ENCODE measurements at places on chromosomes 4 and X. TPM values are rescaled to one million over a fixed set of nuclear protein-coding genes. Genes with fewer than 3 reads are reported as not detected.

DNA sequence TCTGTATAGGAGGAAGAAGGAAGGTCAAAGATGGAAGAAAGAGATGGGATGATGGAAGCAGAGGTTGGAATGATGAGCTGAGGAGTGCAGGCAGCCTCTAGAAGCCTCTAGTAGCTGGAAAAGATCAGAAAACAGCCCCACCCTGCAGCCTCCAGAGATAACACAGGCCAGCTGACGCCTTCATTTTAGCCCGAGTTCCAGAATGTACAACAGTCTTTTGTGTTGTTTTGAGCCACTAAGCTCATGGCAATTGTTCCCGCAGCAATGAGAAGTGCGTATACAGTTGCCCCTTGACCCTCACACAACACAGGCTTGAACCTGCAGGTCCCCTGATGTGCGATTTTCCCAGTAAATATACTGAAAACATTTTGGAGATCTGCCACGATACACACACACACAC is 72.0 kb downstream of the WFS1 start:
- no peak for DNase-seq

GRCh38 chrX:41802958-41803357 is 79.0 kb downstream of the GPR82 start:
- no peak for DNase-seq

The MEPE gene
- not detected for polyA plus RNA-seq

GRCh38 chr4:165070560-165070959 is 16.9 kb downstream of the TRIM75 start:
- no peak for DNase-seq

GRCh38 chr4:20194123-20195013 is 57.3 kb upstream of the SLIT2 start:
- peak; percentile 14 for DNase-seq

- peak; percentile 29 for DNase-seq
Measured at GRCh38 chr4:143207555-143207954, 22.8 kb downstream of the USP38 start.

- DNase-seq, result no peak
Measured at GRCh38 chrX:1679238-1679637, 64.4 kb downstream of the ASMT start.

- no peak for DNase-seq
Measured at GRCh38 chr4:146585761-146586333, 52.8 kb upstream of the POU4F2 start.

DNA sequence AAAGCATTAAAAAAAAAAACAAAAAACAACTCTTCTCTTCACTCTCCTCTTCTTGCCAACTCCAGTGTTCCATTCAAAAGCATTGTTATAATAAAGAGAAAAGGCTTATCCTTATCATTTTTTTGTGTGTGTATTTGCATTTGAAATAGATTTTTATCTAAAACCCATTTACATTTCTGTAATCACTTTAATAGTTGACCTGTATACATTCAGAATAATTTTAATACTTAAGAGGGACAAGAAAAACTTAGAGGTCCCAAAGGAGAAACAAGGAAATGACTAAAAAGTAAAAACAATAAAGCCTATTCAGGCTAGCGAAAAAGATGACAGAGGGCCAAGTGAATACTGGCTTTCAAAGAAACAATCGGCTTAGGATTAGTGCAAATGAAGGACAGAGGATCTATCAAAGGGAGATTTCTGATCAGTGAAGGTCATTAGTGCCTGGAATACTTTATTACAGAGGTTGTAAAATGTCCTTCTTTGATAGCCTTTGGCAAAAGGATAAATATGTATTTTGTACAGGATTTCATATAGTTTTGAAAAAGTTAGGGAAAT is 808.3 kb downstream of the RPA4 start:
- no peak for DNase-seq

GRCh38 chr4:59503731-59504130 is 1696.4 kb upstream of the ADGRL3 start:
- DNase-seq, result no peak

GRCh38 chr4:128590773-128591172 is 218.7 kb upstream of the JADE1 start:
- peak; percentile 64 for DNase-seq

The DGKK gene
- not detected for polyA plus RNA-seq

The CXCL5 gene
- 0.15 TPM for polyA plus RNA-seq

The PGRMC1 gene
- polyA plus RNA-seq, result 75.5 TPM

GRCh38 chr4:168633496-168633895 is 136.6 kb downstream of the PALLD start:
- no peak for DNase-seq

The RPS6KA6 gene
- 5.2 TPM for polyA plus RNA-seq

DNA sequence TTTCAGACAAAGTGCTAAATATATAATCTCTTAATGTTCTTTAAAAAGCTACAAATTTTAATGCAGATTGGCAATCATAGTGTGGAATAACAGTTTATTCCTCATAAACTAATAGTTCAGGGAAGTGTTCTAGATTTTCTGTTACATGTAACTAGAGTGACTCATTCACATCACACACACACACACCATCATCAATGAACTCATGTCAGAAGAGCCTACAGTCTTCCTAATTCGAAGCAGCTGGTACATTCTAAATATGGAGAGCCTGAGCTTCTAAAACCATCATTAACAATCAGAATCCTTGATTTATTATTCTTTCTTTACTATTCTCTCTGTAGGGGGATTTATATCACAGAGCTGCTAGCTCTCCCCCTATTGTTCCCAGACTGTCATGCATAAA is 49.6 kb downstream of the DKK2 start:
- DNase-seq, result no peak

DNA sequence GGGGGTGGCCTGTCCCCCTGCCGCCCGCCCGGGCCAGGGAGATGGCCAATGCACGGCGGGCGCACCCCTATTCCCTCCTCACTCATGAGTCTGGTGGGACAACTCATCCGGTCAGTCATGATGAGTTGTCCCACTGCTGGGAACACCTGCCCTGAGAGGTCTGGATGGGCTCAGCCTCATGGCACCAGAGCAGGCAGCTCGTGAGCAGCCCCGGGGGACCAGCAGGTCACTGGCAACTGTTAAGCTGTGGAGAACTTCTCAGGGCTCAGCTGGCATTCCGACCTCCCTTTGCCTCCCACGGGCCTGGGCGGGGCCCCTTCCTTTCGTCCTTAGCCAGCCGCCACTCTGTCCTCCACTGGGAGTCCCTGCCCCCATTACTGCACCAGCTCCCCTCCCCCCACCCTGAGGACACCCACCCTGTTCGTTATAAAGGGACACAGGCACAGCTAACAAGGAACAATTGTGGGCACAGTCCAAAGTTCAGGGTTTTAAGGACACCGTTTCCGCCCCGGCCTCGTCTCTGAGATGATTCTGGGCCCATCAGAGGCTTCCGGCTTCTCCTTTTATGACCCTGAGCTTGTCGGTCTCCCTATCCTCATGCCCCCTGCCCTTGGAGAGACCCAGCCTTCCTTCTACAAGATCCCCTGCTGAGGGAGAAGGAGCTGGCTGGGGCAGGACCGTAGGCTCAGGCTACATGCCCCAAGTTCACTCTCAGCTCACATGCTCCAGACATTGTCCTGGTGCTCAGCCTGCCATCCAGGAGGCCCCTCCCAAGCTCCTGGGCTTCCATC is 14.6 kb upstream of the KIAA0232 start:
- DNase-seq, result no peak

The CCDC120 gene
- 4.6 TPM for polyA plus RNA-seq

DNA sequence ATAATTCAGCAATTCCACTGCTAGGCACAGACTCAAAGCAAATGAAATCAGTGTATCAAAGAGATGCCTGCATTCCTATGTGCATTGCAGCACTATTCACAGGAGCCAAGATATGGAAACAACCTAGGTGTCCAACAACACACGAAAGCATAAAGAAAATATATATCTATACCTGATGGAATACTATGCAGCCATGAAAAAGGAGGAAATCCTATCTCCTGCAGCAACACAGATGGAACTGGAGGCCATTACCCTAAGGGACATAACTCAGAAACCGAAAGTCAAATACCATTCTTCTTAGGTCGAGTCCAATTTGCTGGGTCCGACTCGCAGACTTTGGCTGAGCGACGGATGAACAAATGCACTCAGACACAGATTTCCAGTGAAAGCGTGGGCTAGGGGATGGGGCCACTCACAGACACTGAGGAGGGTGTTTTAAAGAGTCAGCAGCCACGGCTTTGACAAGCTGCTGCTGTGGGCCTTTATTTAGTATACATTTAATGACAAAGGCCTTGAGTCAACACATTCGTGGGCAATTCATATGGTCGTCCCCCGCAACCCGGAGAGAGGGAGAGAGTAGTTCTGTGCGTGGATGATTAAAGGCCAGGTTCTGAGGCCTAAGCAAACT is 93.8 kb downstream of the DHRSX start:
- no peak for DNase-seq

DNA sequence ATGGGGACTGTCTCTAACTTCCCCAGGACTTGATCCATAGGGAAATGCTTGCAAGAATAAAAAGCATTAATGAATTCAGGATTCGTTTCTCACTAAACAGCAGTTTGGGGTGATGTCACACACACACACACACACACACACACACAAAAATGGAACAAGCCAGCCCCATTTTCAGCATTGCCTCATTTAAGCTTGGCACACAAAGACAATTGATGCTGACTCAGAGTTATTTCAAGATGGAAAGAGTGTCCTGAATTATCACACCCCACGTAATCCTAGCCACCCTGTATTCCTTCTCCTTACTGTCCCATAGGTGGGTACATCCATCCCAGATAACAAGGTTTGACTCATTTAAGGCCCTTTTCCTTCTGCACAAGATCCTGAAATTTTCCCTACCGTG is 345.1 kb upstream of the HS3ST1 start:
- DNase-seq, result no peak

DNA sequence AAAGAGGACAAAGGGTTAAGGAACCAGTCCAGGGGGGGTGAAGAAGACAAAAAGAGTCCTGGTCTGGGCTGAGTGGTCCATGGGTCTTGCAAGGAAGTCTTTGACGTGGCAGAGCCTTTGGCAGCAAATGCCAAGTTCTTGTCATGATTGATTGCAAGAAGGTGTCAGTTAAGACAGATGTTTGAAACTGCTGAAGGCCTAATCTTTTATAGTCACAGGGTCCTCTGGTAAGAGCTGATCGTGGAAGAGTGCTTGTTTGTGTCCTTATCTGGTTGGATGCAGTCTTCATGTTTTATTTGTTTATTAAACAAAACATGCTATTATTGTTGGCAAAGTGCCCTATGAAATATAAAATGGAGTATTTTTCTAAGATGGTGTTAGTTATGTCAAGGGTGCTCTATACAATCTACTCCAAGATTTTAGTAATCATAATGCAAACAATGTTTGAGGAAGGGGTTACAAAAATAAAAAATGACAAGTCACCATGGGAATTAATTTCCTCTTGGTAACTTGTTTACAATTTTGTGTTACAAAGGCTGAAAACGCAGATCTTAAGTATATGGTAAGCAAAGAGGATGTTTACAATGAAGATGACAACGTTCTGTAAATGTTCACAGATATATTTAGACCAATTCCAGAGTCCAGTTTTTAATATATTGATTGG is 85.9 kb downstream of the MAGED4 start:
- no peak for DNase-seq

The HSFX1 gene
- polyA plus RNA-seq, result 2.1 TPM

The MAGEA2 gene
- not detected for polyA plus RNA-seq

The SSX2B gene
- polyA plus RNA-seq, result not detected

DNA sequence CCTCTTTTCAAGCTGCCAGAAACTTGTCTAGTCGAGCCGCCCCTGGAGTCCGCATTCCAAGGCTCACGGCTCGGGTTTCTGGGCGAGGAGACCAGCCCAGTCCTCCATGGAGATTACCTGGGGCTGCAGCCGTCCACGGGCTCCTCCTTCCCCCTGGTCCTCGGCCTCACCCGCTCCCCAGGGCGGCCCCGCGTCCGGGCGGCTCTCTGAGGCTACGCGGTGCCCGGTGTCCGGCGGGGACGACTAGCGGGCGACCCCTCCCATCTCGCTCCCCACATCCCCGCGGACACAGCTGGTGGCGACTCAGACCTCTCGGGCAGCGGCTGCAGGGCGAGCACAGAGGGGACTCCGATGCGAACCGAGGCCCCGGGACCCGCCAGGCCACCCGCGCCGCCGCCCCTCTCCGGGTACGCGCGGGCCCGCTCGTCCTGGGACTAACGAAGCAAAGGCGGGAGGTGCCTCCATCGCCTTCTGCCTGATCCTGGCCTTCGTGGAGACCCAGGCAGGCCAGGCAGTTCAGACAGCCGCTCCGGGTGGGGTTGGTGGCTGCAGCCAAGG is 159.4 kb downstream of the TRAM1L1 start:
- DNase-seq, result peak; percentile 6

DNA sequence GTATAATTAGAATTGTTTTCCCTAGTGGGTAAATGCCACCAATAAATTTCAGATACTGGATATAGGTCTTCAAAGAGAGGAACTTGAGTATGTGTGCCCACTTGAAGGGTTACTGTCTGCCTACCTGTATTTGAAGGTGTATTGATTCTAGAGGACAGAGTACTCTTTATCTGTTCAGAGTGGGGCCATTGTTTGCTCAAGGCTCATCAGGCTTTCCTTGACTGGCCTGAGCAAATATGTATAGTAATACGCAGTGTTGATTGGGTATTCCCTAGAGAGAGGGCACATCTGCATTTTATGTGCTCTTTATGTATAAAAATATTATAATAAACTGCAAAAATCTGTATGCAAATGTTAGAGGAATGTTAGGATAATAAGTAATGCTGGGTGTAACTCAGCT is 23.7 kb downstream of the RP2 start:
- DNase-seq, result no peak

DNA sequence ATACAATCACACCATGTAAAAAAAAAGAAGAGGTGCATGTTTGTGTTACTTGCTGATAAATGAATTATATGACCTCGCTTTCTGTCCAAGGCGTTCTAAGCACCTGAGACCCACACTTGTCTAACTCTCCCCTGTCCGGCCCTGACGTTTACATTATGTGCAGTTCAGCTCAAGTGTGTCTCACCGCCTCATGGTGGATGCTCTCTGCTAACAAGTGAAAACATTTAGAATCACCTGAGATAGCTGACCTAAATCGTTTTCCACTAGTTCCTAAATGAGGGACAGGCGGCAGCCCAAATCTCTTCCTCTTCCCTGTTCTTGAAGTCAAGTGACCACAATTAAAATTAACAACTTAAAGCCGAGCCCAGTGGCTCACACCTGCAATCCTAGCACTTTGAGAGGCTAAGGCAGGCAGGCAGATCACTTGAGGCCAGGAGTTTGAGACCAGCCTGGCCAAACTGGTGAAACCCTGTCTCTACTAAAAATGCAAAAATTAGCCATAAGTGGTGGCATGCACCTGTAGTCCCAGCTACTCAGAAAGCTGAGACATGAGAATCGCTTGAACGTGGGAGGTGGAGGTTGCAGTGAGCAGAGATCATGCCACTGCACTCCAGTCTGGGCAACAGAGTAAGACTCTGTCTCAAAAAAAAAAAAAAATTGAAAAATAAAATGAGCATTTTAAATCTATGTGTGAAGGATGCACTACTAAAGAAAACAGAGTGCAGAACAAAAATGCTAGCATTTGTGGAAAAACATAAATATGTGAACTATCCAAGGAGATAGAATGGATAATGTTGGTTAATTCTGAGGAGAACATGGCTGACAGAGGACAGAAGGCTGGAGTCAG is 3.9 kb upstream of the TIFA start:
- DNase-seq, result no peak

Measured in hindlimb muscle (tissue), 1 donor.